Peyer's patch (tissue), 4 donors: ENCODE measurements at places on chromosomes 1 and 21. TPM values are rescaled to one million over a fixed set of nuclear protein-coding genes. Genes with fewer than 3 reads are reported as not detected.

DNA sequence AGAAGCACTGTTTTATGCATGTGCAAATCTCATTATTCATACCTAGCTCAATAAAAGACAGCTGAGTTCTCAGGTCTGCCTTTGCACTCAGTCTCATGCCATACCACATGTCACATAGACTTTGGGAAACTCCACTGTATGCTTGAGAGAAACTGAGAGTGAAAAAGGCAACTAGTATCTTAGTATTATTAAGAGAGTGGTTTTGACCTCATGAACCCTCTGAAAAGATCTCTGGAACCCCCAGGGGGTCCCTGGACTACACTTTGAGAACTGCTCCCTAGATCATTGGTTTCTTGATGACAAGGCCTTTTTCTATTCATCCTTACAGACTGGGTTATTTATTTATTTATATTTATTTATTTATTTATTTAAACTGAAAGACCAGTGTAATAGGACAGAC, 3.7 kb upstream of the RHEX start:
- no peaks in the 10 kb centered on the region for H3K36me3 ChIP-seq
- no peak overlapping the region for H3K27ac ChIP-seq
- H3K27me3 ChIP-seq: no peaks in the 10 kb centered on the region
- no peak overlapping the region for H3K4me3 ChIP-seq

OR2L3 gene
- total RNA-seq: not detected

GRCh38 chr1:217332431-217333065, 298.3 kb downstream of the GPATCH2 start:
- no peaks in the 10 kb centered on the region for H3K27me3 ChIP-seq
- H3K4me1 ChIP-seq: no peaks in the 10 kb centered on the region
- H3K27ac ChIP-seq: no peak overlapping the region
- DNase-seq: no peak
- H3K36me3 ChIP-seq: no peaks in the 10 kb centered on the region

GRCh38 chr1:2158272-2158671, 36.3 kb downstream of the FAAP20 start:
- H3K27ac ChIP-seq: no peak overlapping the region
- no peaks in the 10 kb centered on the region for H3K4me1 ChIP-seq
- no peak overlapping the region for H3K4me3 ChIP-seq
- no peaks in the 10 kb centered on the region for H3K36me3 ChIP-seq
- H3K27me3 ChIP-seq: no peaks in the 10 kb centered on the region
- DNase-seq: no peak
